ENCODE measurements at places on chromosomes 3 and 15.

GRCh38 chr3:56800130-56800831, 1.5 kb downstream of the ARHGEF3 start:
- peak; percentile 70 for DNase-seq

DNA sequence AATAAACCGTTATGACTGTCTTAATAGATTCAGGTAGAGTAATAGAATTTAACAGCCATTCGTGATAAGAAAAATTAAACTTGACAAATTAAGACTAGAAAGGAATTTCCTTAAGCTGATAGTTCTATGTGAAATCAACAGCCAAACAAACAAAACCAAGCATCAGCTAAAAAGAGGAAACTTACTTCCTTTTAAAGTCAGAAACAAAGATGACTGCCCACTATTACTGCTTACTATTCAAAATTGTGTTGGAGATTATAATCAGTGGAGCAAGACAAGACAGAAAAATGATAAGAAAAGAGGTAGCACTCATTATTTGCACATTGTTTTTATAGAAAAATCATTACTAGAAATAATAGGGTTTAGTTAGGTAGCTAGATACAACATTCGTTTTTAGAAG, 13.8 kb upstream of the FAH start:
- DNase-seq = no peak

DNA sequence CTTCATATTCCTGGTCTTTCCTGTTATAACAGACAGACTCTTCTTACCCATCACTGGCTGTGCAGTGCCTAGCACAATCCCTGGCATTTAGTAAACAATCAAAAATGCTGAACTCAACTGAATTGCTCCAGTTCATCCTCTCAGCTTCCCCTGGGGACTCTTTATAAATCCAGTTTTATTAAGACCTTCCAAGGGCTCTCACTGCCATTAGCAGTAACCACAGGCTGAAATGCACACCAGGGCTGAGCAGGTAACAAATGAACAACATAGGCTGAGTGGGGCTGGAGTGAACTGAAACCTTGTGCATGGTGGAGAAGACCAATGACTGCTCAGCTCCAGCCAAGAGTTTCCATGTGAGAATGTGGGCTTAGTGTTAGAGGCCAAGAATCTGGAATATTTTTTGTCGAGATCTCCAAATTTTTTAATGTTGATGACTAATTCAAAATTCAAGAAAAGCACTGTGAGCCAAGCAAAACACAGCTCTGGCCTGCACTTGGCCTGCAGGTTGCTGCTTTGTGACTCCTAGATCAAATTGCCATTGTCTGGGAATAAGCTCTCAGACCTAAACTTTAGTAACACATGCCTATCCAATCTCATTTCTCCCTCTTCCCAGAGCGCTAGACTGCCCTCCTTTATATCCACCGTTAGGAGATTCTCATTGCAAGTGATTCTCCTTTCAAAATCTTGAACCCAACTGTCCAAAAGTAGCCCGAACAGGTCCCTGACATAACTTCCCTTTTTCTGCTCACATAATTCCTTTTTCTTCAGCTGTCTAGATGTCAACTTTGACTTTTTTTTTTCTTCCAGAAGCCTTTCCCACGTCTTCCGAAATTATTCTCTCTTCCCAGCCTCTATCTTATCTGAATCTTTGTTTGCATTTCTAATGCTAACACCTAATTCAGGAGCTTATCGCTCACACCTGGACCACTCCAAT, 7.4 kb downstream of the SQOR start:
- DNase-seq = no peak

DNA sequence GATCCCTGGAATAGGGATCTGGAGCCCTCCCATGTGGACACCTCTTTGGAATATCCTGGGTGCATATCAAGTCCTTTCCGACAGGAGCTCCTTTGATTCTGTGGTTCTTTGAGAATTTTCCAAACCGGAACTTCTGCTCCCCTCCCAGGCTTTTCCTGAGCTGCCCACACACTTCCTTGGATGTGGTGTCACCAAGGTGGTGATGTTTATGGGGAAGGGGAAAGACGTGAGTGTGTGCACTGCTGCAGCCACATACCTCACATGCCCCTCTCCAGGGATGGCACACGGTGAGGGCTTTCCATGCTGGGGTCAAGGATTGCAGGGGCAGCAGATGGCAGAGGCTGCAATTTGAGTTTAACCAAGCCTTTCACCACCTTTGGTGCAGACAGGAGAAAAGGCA, 27.9 kb upstream of the PSTPIP1 start:
- DNase-seq = no peak

GRCh38 chr3:11272906-11273574, 843 bp downstream of the ATG7 start:
- DNase-seq = no peak

GRCh38 chr15:61835496-61836106, 224.6 kb downstream of the VPS13C start:
- DNase-seq = peak; percentile 11

GRCh38 chr15:69451951-69452691, 497 bp upstream of the RPLP1 start:
- no peak for DNase-seq

DNA sequence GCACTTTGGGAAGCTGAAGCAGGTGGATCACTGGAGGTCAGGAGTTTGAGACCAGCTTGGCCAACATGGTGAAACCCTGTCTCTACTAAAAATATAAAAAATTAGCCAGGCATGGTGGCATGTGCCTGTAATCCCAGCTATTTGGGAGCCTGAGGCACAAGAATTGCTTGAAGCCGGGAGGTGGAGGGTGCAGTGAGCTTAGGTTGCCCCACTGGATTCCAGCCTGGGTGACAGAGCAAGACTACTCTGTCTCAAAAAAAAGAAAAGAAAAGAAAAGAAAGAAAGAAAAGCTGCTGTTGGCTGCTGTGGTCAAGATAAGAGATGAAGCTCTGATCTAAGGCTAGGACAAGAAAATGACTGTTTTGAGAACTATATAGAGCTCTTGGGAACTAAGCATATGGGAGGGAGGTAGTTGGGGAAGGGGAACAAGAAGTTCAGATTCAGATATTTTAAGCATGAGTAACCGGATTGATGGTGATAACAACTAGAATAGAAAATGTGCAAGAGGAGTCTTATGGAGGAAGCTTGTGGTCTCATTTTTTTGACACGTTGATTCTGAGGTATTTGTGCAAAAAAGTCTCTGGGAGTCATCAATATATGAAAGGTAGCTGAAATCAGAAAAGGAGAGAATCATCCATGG, 25.7 kb downstream of the DNAH12 start:
- no peak for DNase-seq

DNA sequence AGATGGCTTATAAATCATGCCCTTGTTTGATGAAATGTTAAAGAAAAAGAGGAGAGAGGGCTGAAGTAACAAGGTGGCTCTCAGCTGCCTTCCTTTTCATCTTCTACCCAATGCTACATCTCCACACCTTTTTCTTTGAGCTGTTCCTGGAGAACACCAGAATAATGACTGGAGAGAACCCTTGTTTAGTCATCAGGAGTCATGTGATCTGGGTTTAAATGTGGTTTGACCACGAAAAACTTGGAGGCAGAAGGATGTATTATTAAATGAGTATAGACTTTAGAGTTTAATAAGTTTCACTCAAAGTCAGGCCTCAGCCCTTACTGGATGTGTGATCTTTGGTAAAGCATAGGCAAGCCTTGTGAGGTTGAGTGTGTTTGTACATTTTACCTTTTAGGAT, 230.3 kb upstream of the TBL1XR1 start:
- no peak for DNase-seq

GRCh38 chr15:34085746-34086145, 15.9 kb downstream of the EMC7 start:
- no peak for DNase-seq

- no peak for DNase-seq
Observed at GRCh38 chr3:4583416-4583815, 90.3 kb downstream of the ITPR1 start.

DNA sequence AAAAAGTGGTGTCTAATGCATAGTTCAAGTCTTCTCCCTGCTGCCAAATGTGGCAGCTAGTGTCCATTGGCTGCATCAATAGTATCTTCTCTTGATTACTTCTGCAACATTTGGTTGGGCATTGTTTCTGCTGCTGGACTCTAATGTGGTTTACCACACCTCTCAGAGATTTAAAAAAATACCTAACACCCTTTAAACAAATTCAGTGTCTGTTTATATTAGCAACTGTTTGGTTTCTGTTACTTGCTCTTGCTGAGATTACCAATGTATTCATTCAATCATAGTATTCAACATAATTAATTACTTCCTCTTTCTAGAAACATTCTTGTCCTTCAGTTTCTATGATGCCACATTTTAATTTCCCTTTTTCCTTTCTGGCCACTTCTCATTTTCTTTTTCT, 20.3 kb upstream of the NECTIN3 start:
- no peak for DNase-seq

GRCh38 chr3:78277220-78277619, 1237.3 kb downstream of the ROBO2 start:
- DNase-seq = no peak
